ENCODE measurements at places on chromosomes 6 and 20.
A peak's percentile ranks its signal among the peaks of the same experiment; 100 is the strongest.

GRCh38 chr6:90469906-90470305 is 117.0 kb downstream of the MAP3K7 start:
- no peak for DNase-seq

DNA sequence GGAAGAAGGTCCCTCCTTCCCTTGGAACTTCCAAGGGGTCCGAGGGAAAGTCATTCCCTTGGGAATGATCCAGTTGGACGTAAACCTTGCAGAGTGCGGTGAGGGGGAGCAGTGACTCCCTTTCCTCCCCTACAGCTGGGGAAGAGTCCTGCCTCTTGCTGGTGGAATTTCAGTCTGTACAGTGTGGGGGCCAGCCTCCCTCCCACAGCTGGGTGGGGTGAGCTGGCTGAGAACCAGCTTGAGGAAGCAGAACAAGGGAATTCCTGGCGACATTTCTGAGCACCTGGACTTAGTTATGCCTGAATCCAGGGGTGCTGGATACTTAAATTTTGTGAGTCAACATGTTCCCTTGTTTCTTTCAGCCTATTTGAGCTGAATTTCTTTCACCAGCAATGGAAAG is 152.0 kb downstream of the ANKRD60 start:
- DNase-seq, result no peak

GRCh38 chr6:148455674-148456558 is 113.3 kb downstream of the SASH1 start:
- DNase-seq, result no peak

DNA sequence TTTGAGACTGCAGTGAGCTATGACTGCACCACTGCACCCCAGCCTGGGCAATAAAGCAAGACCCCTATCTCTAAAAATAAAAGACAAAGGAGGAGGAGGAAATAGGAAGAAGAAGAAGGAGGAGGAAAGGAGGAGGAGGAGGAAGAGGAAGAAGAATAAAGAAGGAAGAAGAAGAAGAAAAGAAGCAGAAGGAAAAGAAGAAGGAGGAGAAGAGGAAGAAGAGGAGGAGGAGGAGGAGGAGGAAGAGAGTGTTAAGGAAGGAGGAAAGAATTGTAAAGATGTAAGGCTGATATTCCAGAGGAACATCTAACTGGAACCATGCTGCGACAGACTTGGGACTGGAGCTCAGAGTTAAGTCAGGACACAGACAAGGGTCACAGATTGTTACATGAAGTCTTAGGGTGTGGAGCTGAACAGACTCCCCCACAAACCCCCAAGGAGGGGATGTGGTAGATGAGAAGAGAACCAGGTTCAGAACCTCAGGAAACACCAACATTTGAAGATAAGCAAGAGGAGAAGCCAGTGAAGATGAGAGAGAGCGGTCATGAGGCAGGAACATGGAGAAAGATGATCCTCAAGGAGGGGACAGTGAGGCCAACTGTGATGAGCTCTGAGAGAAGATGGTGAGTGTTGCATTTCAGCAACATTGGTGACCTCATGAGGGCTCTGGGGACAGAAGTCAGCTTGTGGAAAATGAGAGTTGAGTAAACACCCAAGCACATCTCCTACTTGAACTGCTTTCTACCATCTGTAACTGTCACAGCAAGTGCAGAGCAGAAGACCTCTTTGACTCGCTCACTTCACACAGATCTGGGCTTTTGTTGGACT is 118.2 kb downstream of the CD164 start:
- DNase-seq, result no peak

DNA sequence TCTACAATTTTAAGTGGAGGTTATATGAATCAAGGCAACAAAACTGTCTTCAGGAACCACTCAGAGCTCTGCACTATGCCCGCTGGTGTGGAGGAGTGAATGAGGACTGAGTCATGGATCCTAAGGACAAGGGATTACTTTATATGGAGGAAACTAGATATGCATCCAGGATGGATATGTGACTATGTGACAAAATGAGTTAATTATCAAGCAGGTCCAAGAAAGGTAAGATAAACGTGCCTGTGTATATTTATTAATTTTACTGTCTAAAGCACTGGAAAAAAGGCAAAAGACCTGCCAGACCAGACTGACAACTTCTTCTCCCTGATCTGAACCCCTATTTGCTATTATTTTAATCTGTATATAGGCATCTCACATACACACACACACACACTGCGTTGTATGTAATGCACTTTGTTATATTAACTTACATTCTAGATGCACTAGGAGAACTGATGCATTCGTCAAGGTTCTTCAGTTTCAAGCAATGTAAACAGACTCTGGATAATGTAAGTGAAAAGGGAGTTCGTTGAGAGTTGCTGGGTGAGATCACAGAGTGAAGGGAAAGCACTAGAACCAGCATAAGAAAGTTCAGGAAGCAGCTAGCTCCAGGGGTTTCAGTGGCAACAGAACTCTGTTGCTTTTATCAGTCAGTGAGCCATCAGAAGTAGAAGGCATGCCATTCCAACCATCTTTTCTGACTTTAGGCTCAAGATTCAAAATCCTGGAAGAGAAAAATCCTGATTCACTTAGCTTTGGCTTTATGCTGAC is 26.4 kb upstream of the ADGRG6 start:
- DNase-seq, result no peak

- no peak for DNase-seq
These were observed 7.2 kb upstream of the KIF25 start for GRCh38 chr6:167990016-167990945.

GRCh38 chr6:958488-958887 is 265.5 kb upstream of the EXOC2 start:
- no peak for DNase-seq

DNA sequence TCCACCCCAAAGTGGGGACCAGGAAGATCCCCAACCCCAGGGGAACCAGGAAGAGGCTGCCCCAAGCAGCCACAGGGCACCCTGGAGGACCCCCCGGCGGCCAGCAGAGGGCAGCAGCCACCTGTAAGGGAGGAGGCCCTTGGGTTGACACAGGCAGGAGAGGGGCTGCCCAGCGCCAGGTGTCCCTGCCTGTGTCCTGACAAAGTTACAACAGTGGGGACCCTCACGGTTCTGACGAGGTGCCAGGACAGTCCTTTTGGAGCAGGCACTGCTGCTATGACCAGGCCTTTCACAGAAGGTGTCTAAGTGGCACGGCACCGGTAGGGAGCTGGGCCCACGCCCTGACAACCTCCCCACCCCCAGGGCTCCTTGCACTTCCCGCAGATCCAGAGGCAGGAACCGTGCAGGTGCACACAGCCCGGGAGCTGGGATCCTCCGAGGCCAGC is 176.7 kb downstream of the BMP7 start:
- no peak for DNase-seq

GRCh38 chr20:10475225-10475624 is 40.1 kb downstream of the SLX4IP start:
- DNase-seq, result no peak

- no peak for DNase-seq
These were observed 122.8 kb upstream of the COL21A1 start for GRCh38 chr6:56370127-56370540.

GRCh38 chr6:32154514-32155161 is 697 bp downstream of the PPT2 start:
- no peak for DNase-seq

- no peak for DNase-seq
These were observed 78.0 kb downstream of the COL21A1 start for GRCh38 chr6:56169366-56169765.

GRCh38 chr20:51359401-51359800 is 183.1 kb downstream of the NFATC2 start:
- no peak for DNase-seq

GRCh38 chr6:125562156-125562555 is 187.3 kb upstream of the HEY2 start:
- no peak for DNase-seq

- DNase-seq, result no peak
These were observed 83.6 kb downstream of the PFDN4 start for GRCh38 chr20:54291339-54292010.

GRCh38 chr20:19661717-19662636 is 96.1 kb upstream of the RIN2 start:
- no peak for DNase-seq

GRCh38 chr20:57922083-57922482 is 212.3 kb upstream of the PMEPA1 start:
- no peak for DNase-seq

DNA sequence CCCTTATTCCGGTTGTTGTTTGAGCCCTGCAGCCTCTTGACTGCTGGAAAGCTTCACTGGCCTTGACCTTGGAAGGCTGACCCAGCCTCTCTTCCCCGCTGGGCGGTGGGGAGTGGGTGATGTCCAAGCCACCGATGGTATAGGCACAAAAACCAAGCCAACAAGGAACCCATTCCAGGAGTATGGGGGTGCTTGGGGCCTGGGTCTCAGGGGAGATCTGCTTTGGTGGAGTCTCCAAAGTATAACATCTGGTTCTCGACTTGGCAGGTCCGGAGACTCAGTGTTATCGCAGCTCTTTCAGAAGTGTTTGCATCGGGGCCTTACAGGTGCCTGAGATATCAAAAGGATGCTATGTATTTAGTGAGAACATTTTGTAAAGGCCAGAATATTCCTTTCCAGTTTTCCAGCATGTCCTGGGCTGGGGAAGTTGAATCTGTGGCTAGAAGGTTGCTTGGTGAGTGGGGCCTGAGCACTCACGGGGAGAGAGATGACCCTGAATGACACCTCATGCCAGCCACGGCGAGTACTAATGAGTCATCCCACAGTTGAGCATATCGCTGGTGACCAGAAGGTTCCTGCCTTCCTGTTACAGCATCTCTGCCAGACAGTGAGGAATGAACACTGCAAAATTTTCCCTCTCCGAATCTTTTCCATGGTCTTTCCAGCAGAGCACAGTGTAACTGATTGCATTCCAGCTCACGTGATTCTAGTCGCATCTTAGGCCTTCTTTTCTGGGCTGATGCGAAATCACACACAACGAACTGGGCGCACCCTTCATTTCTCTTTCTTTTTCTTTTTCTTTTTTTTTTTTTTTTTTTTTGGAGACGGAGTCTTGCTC is 133.9 kb downstream of the ZDHHC14 start:
- DNase-seq, result no peak

DNA sequence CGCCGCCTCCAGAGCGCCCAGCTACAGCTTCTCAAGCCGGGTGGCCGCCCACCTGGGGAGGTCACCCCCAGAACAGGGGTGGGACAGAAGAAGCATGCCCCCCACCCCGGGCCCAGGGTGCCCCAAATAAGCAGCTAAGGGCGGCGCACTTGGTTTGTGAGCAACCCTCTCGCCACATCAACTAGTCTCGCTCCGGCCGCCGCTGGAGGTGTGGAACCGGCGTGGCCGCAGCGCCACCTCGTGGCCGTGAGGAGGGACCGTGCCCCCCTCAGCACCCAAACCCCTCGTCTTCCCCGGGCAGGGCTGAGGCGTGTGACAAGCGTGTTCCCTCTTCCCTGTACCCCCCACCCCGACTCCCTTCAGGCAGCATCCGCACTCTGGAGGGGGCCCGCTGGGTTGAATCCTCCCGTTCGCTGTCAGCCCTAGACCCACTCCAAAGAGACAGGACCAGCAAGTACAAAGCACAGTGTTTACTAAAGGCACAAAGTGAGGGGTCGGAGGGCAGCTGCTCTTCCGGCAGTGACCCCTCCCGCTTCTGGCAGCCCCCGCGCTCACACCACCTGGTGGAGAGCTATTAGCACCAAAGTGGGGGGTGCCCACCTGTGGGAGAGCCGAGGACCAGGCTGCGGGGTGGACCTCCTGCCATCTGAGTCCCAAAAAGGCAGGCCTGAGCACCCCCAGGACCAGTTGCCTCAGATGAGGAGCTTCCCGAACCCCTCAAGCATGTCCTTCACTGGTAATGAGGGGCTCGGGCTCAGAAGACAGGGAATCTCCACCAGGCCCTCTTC is 45.4 kb downstream of the MDFI start:
- no peak for DNase-seq

DNA sequence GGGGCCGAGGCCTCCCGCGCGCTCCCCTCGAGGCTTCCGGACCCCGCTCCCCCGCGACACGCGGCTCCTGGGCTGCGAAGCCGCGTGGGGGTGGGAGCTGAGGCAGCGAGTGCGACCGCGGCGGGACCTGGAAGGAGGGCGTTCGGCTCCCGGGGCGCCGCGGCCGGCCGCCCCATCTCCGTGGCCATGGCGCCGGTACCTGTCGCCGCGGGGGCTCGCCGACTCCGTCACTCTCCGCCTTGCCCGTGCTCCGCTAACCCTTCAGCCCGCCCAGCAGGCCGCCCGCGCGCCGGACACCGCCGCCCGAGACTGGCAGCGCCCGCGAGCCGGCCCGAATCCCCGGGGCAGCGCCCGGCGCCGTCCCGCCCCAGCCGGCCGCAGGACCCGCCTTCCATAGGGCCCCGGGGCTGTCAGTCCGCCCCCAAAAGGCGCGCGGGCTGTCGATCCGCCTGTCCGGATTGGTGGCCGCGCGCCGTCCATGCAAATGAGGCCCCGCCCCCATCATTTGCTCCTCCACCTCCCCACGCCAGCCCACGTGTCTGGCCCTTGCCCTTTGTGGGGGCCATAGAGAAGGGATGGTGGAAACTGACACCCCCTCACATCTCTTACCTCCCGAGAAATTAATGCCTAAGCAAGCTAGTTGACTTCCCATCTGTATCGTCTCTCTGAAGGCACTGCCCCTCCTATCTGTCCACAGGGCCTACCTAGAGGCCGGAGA is at the start of gene FKBP5:
FKBP5 (minus strand) TSS at position 311 of the 718 bp plus-strand sequence. CDS start 46,091 bp downstream, outside the sequence.
- DNase-seq, result peak; percentile 70

- DNase-seq, result no peak
These were observed 36.4 kb upstream of the RPN2 start for GRCh38 chr20:37142708-37143107.

- no peak for DNase-seq
These were observed 171.6 kb downstream of the PLCB1 start for GRCh38 chr20:8303651-8304050.
